ENCODE measurements at places on chromosomes 7 and 10.

- no peak for ATAC-seq
These were observed 401.9 kb upstream of the PHF14 start for GRCh38 chr7:10571759-10572158.

DNA sequence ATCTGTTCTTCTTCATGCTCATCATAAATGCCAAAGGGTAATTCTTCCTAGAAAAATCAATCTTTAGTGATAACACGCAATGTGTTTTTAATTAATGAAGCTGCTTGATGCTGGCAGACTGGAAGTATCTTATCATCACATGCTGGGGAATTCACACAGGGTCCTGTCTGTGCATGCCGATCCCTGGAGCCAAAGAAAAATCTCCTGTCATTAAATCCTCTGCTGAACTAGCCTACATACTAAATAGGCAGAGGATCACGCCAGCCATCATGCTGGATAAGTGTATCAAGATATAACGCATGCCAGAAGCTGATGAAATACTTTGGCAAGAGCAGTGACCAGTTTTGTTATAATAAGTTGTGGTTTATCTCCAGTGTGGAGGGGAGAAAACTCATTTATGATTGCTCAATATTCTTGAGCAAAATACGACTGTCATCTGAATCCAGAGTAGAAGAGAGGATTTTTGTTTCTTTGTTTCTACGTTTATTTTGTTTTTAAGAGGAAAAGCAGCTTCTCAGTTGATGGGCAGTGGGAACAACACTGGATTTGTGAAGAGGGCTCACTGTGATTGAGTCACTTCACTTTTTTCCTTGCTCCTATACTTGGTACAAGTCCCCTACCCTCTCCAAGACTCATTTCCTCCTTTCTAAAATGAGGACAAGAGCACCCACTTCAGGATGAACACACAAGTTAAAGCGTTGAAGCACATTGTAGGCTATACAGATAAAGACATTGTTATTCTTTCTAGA, 649.1 kb downstream of the TNS3 start:
- ATAC-seq: peak; percentile 59

DNA sequence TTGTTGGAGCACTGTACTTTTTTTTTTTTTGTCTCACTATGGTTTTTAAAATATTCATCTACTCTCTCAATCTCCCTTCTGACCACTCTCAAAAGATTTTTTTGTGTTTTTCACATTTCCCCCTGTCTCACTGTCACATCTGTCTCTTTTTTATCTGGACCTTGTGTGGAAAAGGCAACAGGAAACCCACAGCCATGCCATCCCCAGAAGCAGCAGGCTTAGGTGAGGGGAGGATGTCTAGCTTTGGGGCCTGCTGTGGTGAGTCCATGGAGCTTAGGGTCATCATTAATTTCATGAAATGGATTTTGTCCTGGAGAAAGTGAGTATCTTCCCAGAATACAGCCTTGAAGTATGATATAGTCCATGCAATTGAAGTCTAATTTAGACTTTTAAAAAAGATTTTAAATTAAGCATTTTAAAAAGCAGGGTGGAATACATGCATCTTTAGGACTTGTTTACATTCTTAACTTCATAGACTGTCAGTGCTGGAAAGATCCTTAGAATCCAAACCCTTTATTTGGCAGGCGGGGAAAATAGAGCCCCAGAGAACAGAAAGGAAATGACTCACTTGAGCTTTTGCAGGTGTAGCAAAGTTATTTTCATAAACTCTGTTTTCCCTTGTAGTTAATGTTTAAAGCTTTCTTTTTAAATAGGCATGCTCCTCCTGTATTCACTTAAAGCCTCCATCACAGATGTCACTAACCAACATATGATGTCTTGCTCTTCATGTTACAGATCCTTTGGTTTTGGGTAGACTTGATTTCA, 25.1 kb downstream of the MINDY4 start:
- no peak for ATAC-seq

DNA sequence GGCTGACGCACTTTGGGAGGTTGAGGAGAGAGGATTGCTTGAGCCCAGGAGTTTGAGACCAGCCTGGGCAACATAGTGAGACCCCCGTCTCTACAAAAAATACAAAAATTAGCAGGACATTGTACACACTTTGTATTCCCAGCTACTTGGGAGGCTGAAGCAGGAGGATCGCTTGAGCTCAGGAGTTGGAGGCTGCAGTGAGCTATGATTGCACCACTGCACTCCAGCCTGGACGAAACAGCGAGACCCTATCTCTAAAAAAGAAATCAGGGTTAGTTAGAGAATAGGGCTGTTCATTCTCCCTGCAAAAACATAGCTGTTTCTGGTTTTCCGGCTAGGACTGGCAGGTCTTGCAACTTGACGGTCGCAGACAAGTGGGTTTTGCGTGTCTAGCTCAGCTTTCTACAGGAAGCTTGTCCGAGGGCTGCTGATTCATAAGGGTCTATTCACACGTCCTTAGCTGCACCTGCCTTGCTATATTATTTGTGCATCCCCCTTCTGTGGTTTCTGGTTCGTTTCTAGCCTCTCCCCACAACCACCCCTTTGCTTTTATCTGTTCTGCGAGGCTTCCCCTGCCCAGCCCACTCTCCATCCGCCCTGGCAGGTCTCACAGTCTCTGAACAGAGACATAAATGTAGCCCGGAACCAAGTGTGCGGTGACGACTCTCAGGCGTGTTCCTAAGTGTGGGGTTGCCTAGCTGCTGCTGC, 10.7 kb downstream of the AMZ1 start:
- ATAC-seq: no peak

DNA sequence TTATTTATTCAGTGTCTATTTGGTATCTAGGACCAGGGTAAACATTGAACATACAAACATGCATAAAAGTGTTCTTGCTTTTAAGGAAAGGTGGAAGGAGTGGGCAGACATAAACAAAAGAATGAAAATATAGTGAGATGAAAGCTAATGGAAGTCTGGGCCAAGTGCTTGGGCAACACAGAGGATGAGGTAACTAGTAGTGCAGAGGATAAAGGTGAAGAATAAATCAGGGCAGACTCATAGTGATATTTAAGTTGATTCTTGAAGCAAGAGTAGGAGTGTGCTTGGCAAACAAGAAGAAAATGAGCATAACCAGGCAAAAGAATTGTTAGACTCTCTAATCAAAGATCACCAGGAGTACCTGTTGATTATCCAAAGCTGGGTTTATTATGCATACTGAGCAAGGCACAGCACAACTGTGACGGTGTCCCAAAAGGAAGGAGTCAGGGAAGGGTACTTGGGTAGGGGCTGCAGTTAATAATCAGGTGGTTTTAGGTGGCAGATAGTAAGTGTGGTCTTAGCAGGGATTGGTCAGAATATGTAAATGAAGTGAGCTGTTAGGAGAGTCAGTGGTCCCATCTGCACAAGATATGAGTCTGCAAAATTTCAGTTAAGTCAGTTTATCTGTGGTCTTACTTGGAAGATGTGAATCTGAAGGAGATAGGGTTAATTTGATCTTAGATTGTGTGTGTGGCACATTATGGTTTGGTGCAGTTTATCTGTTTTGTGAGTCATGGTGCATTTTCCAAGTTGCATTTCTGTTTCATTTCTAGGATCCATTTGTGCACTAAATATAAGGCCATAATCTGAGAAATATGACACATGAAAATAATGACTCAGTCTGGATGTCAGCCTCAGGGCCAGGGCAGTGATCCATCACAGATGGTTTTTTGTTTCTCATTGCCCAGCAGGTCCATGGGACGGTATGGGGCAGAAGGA, 30.6 kb upstream of the TAX1BP1 start:
- peak; percentile 48 for ATAC-seq

DNA sequence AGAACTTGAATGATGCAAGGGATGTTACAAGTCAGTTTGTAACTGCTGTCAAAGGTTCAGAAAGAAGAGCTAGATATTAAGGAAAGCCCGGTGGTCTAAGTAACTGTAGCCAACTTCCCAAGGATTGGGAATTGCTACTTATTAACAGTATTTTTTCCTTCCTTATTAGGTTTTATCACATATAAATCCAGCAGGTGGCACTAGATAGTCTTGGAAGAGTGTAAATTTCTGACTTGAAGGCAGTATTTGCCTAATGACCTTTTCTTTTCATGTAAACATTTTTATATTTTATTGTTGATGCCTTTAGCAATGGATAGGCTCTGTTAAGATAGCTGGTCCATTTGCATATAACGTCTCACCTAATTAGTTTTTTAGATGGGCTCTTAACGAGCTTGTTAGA, 51.2 kb downstream of the ANLN start:
- ATAC-seq: no peak

DNA sequence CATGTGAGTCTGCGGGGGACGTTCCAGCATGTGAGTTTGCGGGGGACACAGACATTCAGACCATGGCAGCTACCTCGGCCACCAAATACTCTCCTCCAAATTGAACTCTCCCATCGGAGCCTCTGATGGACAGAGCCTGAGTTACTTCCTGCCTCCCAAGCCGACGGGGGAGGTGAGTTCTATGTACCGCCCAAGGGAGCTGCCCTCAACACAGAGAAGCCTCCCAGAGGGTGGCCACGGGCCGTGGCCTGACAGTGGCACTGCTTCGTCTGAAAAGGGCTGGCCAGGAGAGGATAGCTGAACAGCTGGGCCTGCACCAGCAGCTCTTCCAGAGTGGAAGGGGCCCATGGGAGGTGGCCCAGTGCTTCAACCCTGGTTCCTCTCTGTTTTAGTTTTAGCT, 274.5 kb upstream of the PPP2R2D start:
- no peak for ATAC-seq

DNA sequence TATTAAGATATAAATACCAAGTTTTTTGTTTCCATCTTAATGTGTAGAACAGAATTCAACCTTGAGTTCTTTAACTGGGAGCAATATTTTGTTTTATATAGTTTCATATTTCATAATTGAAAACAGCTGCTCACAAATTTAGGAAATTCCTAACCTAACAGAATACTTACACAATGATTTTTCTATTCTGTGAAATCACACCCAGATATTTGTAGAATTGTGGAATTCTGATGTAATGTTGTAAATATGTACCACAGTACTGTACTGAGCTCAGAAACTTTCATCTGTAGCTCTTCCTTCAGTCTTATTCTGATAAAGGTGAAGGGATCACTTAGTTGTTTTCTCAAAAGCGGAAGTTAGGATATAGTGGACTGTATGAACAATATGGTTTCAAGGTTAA, 143.4 kb upstream of the GLI3 start:
- ATAC-seq: peak; percentile 51

DNA sequence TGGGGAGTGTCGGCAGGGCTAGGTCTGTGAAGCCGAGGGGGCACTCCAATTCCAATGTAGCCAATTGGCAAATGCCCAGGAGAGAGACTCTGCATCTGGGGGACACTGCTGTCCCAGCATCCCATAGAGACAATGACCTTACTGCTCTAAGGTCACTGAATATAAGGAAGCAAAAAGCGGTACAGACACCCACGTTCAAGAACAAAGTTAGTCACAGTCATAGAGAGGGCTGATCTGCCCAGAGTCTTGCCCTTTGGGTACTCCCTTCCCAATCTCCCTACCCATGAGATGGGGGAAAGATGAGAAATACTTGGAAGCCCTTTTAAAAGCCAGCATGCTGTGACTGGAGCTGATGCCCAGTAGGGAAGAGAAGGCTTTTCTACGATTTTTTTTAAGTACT, 76.3 kb upstream of the GSDME start:
- no peak for ATAC-seq

GRCh38 chr10:95176101-95176500, 17.9 kb upstream of the ACSM6 start:
- ATAC-seq: no peak

DNA sequence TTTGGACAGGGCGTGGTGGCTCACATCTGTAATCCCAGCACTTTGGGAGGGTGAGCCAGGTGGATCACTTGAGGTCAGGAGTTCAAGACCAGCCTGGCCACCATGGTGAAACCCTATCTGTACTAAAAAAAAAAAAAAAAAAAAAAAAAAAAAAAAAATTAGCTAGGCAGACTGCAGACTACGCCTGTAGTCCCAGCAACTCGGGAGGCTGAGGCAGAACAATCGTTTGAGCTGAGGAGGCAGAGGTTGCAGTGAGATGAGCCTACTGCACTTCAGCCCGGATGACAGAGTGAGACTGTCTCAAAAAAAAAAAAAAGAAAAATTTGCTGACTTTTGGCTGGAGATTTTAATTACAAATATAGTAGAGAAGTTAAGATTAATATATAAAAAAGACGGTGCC, 104.0 kb downstream of the HIPK2 start:
- no peak for ATAC-seq

GRCh38 chr10:6025683-6026255, 36.4 kb downstream of the IL2RA start:
- no peak for ATAC-seq

- ATAC-seq: no peak
These were observed 47.4 kb downstream of the ORC5 start for GRCh38 chr7:104160375-104160774.

DNA sequence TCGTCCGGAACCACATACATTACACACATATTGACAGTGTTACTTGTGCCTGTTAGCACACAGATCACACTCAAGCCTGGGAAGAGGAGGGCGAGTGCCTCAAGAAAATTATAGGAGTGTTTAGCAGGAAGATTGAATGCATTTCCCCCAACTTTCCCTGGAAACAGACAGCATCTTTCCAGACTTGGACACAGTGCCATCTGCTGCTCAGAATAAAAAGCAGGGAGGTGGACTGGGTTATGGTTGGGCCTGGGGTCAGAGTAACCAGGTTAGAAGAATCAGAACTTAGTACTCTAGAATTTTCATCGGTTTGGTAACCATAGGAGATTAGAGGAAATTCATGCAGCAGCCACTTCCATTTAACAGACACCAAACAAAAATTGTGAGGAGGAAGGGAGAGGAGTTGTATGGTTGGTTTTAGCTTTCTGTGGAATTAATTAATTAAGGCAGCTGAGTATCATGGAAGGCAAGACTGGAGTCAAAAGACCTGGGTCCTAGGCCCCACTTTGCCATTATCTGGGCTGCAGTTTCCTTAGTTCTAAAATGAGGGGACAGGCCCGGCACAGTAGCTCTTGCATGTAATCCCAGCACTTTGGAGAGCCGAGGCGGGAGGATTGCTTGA, 43.4 kb upstream of the OPTN start:
- peak; percentile 51 for ATAC-seq

GRCh38 chr10:62502995-62503613, 128.9 kb downstream of the ZNF365 start:
- ATAC-seq: no peak

GRCh38 chr10:46557319-46558121, 1.1 kb upstream of the GPRIN2 start:
- no peak for ATAC-seq

DNA sequence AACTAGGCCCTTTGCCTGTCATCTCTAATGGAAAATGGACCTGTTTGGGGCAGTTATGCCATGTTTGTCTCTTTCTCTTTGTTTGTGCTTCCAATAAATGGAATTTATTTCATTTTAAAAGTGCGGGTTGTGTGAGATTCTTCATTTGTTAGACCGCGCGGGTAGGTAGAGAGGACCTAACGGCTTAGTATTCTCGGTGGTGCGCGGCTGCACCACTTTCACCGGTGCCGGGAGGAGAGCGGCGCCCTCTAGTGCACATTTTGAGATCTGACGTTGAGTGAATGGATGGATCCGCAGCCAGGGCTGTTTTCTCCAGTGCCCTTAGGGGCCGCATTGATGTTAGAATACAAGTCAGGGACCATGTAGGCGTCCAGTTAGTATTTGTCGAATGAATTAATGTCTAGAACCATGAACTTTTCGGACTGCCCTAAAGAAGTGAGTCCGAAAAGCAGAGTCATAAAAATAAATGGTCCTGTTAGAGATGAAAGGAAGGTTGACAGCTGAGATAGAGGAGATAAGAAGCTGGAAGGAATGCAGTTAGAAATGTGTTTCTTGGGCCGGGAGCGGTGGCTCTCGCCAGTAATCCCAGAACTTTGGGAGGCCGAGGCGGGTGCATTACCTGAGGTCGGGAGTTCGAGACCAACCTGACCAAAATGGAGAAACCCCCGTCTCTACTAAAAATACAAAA, 29.3 kb upstream of the GIMAP8 start:
- peak; percentile 100 for ATAC-seq

GRCh38 chr10:121268363-121268762, 329.9 kb downstream of the FGFR2 start:
- no peak for ATAC-seq

GRCh38 chr7:27116962-27117886, 13.3 kb downstream of the HOXA4 start:
- no peak for ATAC-seq
